ENCODE measurements at places on chromosomes 11 and 22. TPM values are rescaled to one million over a fixed set of nuclear protein-coding genes. Genes with fewer than 3 reads are reported as not detected.

The OR52W1 gene
- total RNA-seq: not detected

The POU2AF2 gene
- 0.80 TPM for total RNA-seq

- DNase-seq: no peak
Observed at GRCh38 chr22:39151329-39151975, 1.0 kb downstream of the CBX7 start.

DNA sequence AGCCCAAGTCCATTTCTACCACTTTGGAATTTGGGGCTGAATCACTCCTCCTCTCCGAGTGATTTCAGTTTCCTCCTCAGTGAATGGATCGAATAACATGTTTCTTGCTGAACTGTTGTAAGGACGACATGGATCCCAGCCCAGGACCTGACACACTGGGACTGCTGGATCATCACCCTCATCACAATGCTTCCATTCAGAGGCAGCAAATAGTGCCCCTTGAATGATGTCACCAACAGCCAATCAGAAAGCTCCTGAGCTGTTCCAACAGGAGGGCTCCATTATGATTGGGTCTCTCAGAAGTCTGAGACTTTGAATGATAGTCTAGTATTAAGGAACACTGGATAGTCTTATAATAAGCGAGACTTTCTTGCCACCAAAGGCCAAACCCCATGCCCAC is 158.9 kb downstream of the MYO18B start:
- DNase-seq: no peak

GRCh38 chr11:134367781-134368180 is 36.0 kb downstream of the GLB1L2 start:
- no peak for DNase-seq

Data from sciatic nerve (tissue), 2 donors.